NCI-H187 (cell line): ENCODE measurements at places on chromosomes 5 and 9.

GRCh38 chr9:137479892-137480685, 21.0 kb upstream of the NSMF start:
- DNase-seq: no peak

DNA sequence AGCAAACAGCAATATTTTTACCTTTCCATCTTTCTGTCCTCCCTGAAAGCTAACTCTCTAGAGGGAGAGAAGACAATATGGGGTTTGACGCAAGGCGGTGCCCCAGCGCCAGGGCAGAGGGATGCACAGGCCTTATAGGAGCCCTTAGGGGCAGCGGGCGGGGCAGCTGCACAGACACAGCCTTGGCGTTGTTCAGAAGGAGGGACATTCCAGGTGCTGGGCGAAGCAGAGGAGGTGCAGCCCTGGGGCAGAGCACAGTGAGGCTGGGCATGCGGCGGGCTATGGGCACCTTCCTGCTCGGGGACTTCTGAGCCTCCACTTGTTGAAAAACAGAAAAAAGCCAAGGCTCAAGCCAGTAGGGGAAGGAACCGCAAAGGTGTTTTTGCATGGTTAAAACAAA, 33.7 kb upstream of the BICD2 start:
- DNase-seq: no peak

- DNase-seq: no peak
These were observed 6.7 kb downstream of the SLCO4C1 start for GRCh38 chr5:102289251-102289899.

DNA sequence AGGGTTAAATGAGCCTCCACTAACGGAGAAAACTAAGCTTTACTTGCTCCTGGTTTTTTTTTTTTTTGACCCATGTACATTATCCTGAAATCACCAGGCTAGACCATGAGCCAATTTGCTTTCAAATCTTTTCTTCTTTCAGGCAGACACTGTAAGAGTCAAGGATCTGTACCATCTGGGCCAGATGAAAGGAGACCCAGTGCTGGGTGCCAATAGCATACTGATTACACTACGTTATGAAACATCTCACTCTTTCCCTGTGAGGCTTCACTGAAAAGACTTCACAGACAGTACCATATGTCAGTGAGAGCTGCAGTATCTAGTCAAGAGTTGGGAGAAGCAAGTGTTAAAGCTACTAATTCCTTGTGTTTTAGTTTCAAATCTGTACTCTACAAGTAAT, 161.2 kb upstream of the PTPRD start:
- DNase-seq: no peak

GRCh38 chr5:150303660-150304386, 1.1 kb upstream of the ARSI start:
- no peak for DNase-seq

DNA sequence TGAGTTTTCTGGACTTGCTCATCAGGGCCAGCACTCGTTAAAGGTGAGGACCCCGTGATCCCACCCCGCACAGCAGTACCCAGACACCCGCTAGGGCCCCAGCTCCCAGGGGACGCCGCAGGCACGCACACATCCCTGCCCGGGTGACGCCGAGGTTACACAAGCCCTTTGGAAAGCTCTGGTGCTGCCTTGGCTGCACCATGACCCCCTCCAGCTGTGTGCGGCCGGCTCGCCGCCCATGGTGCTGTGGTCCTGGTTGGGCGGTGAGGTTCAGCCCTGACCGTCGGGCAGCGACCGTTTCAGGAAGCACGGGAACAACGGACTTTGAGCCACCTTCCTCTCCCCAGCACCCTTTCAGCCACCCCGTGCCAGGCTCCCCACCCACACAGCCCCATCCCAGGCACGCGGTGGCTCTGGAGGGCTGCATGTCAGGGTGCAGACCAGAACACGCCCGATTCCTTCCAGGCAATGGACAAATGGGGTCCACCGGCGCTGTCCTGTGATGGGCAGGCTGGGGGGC, 7.5 kb upstream of the SLC12A7 start:
- DNase-seq: no peak

- no peak for DNase-seq
These were observed 213.0 kb upstream of the TARS1 start for GRCh38 chr5:33227746-33228145.

DNA sequence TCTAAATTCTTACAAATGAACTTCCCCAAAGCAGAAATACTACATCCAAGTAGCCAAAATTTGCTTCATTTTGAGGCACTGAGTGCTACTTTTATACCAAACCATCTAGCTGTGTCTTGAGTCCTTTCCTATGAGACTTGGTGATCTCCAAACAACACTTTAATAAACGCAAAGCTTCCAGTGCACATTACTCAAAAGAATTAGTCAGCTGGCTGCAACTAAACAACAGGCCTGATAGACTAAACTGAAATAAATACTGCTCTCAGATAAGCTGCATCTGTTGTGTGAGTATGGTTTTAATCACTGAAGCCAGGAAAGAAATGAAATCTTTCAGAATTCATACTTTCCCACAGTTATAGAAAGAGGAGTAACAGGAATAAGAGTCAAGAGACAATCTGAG, 80.3 kb downstream of the VCAN start:
- no peak for DNase-seq

DNA sequence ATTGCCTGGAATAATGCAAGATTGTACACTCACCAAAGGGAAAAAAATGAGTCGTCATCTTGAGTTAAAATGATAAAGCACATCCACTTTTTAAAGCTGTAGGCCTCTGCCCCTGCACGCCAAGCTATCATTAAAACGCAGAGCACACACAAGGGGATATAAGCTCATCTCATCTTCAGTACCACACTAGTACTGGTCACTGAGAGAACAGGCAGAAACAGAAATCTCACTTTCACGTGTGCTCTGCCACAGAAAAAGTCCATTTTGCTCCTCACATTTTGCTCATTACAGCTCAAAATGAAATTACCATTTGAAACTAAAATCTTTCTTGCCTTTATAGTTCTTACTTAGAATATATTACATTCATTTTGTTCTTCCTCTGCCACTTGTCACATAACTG, 99.2 kb upstream of the SLC30A5 start:
- DNase-seq: no peak

DNA sequence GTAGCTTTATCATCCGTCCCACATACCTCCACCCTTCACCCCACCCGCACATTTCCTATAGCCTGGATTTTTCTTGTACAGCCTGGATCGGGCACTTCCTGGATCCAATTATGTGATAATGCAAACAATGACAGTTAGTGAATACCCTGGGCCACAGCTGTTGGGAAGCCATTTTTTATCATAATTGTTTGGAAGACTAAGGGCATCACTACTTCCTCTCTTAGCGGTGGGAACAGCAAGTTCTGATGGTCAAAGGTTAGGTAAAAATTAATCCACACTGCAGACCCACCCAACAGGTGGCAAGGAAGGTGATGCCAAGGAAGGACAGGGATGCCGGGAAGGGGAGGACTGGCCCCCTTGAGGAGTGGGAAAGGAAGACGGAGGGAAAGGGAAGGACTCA, 183.7 kb downstream of the SAXO1 start:
- DNase-seq: no peak

GRCh38 chr9:70120834-70121510, 77.3 kb downstream of the MAMDC2 start:
- DNase-seq: no peak

- peak; percentile 92 for DNase-seq
These were observed 738.6 kb upstream of the ZNF608 start for GRCh38 chr5:125484742-125485641.

DNA sequence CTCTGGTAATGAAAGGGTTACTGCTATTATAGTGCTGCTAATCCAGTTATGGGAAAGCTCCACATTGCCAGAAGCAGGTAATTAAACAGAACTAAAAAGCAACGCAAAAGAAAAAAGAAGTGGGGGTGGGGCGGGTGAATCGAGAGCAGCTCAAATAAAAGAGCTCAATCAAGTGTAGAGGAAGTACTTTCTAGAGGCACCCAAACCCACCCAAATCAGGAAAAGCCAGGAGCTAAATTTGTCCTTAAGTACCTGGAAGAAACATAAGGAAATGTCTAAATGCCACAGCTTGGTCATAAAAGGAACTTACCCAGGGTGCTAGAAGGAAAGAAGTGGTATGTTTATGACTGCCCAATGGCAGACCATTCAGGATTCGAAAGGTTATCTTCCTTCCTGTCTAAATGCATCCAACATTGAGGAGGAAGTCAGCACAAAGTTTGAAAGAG, 2.4 kb upstream of the RNF145 start:
- DNase-seq: no peak

- no peak for DNase-seq
These were observed 114.1 kb upstream of the RIOK2 start for GRCh38 chr5:97297063-97297703.

DNA sequence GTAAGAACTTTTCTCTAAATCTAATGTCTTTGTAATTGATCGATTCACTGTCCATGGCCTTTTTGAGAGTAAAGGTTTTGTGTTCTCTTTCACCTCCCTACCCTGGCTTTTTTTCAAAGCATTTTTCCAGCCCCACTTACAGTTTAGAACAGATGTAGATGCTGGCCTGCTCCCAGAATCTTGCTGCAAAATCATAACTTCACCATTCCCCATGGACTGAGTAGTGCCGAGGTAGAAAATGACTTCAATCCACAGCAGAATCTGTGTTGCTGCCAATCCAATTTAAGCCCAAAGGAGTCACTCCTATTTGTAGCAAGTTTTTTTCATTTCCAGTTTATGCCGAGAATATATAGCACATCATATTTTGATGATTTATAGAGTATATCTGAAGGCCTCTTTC, 46.5 kb upstream of the CEMIP2 start:
- no peak for DNase-seq

GRCh38 chr9:106421772-106422171, 441.2 kb upstream of the ZNF462 start:
- DNase-seq: no peak

DNA sequence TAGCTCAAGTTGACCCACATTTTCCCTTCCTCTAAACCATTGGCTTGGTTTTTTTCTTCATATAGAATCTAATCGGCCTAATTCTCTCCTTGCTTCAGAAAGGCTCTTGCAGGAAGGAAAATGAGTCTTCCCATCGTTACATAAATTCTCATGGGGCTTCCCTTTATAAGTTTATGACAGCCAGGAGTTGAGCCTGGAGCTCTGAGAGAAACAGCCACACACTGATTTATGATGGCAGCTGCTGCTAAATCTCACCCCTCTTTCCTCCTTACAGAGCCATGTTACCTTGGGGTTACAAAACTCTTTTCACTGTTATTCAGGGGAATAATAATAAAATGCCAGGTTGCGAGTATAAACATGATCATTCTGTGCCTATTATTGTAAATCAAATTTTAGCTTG, 5.2 kb upstream of the RNF14 start:
- DNase-seq: no peak

GRCh38 chr9:131096269-131097125, at the start of gene AIF1L:
TSS of gene AIF1L (plus strand) at chr9:131096531. CDS start at chr9:131096630, 99 bp downstream.
- peak; percentile 41 for DNase-seq

DNA sequence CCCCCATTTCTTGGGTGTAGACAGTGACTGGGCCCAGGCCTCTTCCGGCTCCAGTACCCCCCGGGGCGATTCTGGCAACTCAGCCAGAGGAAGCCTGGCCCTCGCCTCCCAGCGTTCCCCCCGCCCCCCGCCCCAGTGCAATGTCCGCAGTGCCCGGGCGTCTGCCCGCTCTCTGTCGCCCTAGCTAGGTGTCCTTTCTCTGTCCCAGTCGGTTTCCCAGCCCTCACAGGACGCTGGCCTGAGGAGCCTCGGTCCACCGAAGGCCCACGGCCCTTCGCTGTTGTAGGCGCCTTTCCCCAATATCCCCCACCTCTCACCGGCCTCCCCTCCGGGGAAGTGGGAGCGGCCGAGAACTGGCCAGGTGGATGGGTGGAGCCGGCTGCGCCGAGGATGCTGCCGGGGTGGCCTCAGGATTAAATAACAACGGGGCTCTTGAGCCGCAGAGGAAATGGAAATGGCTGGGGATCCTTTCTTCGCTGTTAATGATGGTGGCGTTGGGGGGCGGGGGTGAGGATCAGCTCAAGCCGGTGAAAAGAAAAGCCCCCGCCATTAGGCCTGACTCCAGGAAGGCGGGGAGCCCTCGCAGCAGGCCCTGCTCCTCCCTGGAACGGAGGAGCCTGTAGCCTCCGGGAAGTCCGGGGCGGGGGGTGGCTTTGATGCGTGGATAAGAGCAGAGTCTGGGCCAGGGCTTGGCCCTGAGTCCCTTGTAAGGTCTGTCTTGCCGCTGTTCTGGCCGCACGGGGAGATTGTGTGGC, 1.1 kb upstream of the SPRY4 start:
- DNase-seq: no peak

- DNase-seq: no peak
These were observed 20.3 kb upstream of the ANKRD33B start for GRCh38 chr5:10543585-10544040.

DNA sequence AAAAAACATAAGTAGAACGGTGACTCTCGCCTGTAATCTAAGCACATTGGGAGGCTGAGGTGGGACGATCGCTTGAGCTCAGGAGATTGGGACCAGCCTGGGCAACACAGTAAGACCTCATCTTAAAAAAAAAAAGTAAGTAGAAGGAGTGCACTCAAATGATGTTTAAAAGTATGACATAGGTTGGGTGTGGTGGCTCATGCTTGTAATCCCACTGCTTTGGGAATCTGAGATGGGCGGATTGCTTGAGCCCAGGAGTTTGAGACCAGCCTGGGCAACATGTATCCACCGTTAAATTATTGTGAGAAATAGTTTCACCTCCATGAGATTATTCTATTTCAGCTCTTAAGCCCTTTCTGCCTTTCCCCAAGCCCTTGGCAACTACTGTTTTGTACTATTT, 11.2 kb downstream of the DENND4C start:
- DNase-seq: no peak

GRCh38 chr9:73680831-73681230, 529.2 kb downstream of the ANXA1 start:
- no peak for DNase-seq

GRCh38 chr9:126989847-126990842, 75.6 kb downstream of the RALGPS1 start:
- no peak for DNase-seq

- no peak for DNase-seq
These were observed 32.4 kb downstream of the OSTF1 start for GRCh38 chr9:75120686-75121085.

GRCh38 chr5:53882006-53882675, 321.7 kb downstream of the NDUFS4 start:
- DNase-seq: no peak

DNA sequence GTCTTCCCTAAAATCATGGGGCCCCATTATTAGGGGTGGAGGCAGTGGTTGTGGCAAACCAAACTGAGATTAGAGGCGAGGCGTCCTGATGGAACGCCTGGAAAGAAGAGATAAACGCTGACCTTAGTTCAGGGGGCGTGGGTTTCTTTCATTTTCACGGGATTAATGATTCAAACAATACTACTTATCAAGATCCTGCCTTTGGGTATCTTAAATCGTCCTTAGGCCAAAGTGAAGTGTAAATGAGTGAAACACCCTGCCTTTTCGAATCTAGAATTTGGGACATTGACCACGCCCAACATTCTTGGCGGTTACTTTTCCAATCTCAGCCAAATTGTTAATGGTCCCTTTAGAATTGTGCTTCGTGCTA, 1.0 kb upstream of the UBTD2 start:
- DNase-seq: no peak

GRCh38 chr5:74468421-74468820, 172.1 kb downstream of the ENC1 start:
- DNase-seq: no peak

GRCh38 chr5:72238712-72239445, 81.2 kb downstream of the MRPS27 start:
- DNase-seq: no peak
